Forelimb muscle (tissue), 1 donor: ENCODE measurements at places on chromosomes 1 and 21. TPM values are rescaled to one million over a fixed set of nuclear protein-coding genes. Genes with fewer than 3 reads are reported as not detected.

SLC1A7 gene
- 0.24 TPM for polyA plus RNA-seq

BSND gene
- polyA plus RNA-seq: 0.04 TPM

HSF2BP gene
- 0.62 TPM for polyA plus RNA-seq

GRCh38 chr1:31101147-31101502, 35.6 kb upstream of the PUM1 start:
- no peak for DNase-seq

- no peak for DNase-seq
Measured at GRCh38 chr1:23810818-23811540, 10.4 kb upstream of the GALE start.

DNA sequence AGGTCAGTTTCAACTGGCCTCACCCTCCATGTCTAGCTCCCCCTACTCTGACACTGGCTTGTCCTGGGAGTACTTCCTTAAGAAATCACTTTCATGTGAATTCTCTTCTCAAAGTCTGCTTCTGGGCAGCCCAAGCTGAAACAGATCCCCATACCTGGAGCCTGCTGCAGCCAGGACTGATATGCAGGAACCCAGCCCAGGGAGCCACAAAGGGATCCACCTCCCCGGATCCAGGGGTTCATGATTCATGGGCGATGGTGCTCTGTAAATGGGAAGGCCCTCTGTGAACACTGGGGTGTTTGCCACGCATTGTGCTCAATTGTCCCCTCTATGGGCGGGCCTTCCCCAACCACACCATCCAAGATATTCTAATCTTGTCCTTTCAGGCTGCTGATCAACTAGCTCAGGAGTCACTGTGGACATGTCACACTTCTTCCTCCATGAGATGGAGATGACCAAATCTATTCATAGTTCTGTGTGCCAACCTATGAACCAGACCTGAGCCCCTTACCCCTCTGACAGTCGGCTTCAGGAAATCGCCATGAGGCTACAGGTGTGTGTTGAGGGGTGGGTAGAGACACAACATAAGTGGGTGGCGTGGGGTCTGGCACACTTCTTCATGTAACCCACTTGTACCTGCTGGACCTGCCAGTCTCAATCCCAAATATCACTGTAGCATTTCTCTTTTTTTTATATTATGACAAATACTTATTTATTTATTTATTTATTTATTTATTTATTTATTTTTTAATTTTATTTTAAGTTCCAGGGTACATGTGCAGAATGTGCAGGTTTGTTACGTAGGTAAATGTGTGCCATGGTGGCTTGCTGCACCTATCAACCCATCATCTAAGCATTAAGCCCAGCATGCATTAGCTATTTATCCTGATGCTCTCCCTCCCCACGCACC, 41.8 kb downstream of the RUNX3 start:
- no peak for DNase-seq

DNA sequence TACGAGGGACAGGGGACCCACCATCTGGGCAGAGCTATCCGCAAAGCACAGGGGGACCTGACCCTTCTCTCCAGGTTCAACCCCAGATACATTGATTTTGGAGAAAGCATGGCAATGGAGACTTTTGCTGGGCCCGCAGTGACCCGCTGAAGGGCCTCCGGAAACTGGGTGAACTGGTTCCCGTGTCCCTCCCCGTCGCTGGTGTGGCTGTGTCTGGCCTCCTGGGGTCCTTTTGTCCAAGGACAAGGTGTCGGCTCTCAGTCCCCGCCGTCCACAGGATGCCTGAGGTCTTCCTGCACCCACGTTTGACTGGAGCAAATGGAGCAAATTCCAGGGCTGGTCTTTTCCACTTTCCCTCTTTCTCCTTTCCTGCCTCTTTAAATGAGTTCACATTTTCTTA, 176.3 kb downstream of the PRDM16 start:
- DNase-seq: no peak

- DNase-seq: no peak
Measured at GRCh38 chr1:20365421-20366055, 74.9 kb downstream of the VWA5B1 start.

DNA sequence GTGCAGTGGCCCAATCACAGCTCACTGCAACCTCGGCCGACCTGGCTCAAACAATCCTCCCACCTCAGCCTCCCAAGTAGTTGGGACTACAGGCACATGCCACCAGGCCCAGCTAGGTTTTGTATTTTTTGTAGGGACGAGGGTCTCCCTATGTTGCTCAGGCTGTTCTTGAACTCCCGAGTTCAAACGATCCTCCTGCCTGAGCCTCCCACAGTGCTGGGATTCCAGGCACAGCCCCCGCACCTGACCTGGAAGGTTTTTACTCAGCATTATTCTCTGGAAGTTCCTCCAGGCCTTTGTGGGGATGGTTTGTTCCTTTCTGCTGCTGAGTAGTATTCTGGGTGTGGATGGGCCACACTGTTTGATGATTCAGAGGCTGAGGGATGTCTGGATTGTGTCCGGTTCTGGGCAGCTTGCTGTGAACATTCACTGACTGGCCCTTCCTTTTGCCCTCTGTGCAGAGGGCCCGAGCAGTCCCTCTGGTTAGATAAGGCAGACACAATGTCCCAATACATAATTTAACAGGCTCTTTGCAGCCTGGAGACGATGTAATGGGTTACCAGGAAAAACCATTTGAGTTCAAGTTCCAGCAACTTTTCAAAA, 6.0 kb upstream of the TRAPPC10 start:
- no peak for DNase-seq

DNA sequence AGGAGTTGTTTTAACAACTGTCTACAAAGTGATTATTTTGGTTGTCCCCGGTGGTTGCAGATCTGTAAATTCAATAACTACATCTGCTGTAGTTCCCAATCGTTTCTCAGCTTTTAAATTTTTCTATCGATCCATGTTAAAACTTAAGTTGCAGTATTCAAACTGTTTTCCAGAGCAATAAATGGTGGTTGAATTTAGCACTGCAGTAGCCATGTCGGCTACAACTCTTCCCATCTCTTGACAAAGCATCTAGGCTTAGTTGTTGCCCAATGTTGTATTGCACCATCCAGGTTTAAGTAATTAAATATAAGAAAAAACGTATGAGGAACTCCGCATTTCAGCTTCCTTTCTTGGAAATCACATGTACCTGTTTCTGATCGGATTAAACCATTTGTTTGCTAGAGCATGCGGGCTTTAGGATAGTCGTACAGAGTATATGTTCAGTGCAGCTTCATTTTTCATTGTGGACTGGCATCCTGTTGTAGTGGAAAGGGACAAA, 996 bp downstream of the CNIH4 start:
- DNase-seq: peak; percentile 9

- DNase-seq: no peak
Measured at GRCh38 chr1:246155923-246156322, 351.2 kb downstream of the SMYD3 start.
